Activated T-cell treated with anti-CD3 and anti-CD28 coated beads for 24 hours (primary cell): ENCODE measurements at places on chromosomes 1 and 21.
A peak's percentile ranks its signal among the peaks of the same experiment; 100 is the strongest.

GRCh38 chr1:21293537-21294265, 3.4 kb upstream of the ECE1 start:
- DNase-seq, result peak; percentile 74

GRCh38 chr1:245829826-245830225, 675.0 kb downstream of the KIF26B start:
- DNase-seq, result no peak

DNA sequence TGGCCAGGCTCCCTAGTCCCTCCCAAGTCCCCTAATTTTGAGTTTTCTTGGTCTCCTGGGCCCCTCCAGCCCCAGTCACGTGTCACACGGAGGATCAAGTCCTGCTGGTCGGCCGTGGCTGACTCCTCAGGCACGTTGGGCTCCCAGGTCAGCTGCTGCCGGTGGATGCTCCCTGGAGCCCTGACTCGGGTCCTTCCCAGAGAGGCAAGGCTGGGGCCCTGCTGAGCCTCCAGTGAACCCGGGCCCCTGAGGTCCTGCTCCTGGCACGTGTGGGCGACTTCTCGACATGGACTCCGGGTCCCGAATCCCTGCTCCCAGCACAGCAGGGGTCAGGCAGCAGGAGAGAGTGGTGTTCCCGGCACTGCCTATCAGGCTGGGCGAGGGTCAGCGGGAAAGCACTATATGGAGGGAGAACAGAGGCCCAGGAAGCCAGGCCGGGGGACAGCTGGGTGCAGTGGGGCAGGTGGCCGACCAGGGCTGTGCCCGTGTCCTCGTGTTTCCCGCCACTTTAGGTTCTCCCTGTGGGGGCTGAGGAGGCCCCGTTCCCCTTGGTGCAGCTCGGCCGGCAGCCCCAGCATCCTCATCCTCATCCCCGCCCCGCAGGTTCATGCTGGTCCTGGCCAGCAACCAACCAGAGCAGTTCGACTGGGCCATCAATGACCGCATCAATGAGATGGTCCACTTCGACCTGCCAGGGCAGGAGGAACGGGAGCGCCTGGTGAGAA, 13.2 kb downstream of the TMEM240 start:
- DNase-seq, result no peak

- no peak for DNase-seq
Observed at GRCh38 chr1:173779936-173780335, 44.5 kb upstream of the DARS2 start.

GRCh38 chr1:232534552-232535517, 95.1 kb downstream of the SIPA1L2 start:
- no peak for DNase-seq

DNA sequence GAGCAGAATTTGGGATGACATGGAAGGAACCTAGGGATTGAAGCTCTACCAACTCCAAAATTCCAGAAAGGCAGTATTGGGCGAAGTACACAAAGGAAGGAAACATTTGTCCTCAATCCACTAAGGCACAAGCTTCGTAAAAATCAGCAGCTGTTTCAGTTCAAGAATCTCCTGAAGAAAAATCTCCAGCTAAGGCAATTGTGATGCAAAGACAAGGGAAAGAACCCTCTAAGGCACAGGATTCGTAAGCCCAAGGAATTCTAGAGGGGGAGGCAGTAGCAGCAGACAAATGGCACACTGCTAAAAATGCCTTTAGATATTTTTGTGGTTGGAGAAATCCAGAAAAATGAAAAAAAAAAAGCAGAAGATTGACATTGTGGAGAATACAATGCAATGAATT, 64.5 kb upstream of the PLPPR5 start:
- DNase-seq, result no peak

GRCh38 chr1:172662464-172663109, 3.7 kb downstream of the FASLG start:
- peak; percentile 87 for DNase-seq

- DNase-seq, result no peak
Observed at GRCh38 chr1:7292036-7292681, 478.9 kb upstream of the VAMP3 start.

GRCh38 chr1:65431111-65431705, 10.7 kb downstream of the LEPR start:
- DNase-seq, result no peak

DNA sequence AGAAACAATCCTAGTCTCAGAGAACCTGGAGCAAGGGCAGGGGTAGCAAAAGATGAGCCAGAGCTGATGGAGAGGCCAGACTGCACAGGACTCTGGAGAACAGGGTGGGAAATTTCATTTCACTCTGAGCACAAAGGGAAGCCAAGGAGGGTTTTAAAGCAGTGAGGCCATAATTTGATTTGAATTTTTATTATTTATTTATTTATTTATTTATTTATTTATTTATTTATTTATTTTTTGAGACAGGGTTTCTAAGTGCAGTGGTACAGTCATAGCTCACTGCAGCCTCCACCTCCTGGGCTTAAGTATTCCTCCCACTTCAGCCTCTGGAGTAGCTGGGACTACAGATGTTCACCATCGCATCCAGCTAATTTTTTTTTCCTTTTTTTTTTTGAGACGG, 45.1 kb downstream of the MT1HL1 start:
- no peak for DNase-seq

- no peak for DNase-seq
Observed at GRCh38 chr1:65505547-65506300, 85.3 kb downstream of the LEPR start.
